MCF 10A (cell line): ENCODE measurements at places on chromosomes 12 and 14.
A peak's percentile ranks its signal among the peaks of the same experiment; 100 is the strongest.

GRCh38 chr12:130204541-130204953, 42.3 kb downstream of the FZD10 start:
- H3K4me3 ChIP-seq = no peak overlapping the region
- H3K27me3 ChIP-seq = no peaks in the 10 kb centered on the region
- H3K36me3 ChIP-seq = no peaks in the 10 kb centered on the region
- H3K27ac ChIP-seq = no peak overlapping the region
- peak; percentile 59 for DNase-seq

DNA sequence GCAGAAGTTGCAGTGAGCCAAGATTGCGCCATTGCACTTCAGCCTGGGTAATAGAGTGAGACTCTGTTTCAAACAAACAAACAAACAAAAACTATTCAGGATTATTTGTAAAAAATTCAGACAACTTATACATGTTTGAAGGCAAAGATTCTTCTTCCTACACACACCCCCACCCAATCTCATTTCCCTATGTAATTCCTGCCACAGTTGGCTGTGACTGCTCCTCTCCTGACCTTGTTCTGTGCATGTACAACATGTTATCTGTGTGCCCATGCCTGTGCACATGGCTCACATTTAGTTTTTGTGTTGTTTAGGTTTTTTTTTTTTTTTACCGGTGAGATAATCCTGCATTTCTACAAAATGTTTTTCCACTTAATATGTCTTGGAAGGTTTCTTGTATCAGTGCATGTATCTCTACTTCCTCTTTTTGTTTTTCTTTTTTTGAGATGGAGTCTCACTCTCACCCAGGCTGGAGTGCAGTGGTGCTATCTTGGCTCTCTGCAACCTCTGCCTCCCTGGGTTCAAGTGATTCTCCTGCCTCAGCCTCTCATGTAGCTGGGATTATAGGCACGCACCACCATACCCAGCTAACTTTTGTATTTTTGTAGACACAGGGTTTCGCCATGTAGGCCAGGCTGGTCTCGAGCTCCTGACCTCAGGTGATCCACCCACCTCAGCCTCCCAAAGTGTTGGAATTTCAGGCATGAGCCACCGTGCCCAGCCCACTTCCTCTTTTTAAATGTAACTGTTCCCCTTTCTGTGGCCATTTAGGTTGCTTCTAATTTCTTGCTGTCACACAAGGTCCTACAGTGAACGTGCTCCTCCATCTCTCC, 8.7 kb downstream of the CFAP251 start:
- H3K27ac ChIP-seq = peak overlapping the region; percentile 53
- peaks cover 12% of the 10 kb centered on the region for H3K36me3 ChIP-seq
- peaks cover 27% of the 10 kb centered on the region for H3K4me1 ChIP-seq
- H3K4me3 ChIP-seq = no peak overlapping the region
- DNase-seq = no peak
- H3K27me3 ChIP-seq = no peaks in the 10 kb centered on the region

DNA sequence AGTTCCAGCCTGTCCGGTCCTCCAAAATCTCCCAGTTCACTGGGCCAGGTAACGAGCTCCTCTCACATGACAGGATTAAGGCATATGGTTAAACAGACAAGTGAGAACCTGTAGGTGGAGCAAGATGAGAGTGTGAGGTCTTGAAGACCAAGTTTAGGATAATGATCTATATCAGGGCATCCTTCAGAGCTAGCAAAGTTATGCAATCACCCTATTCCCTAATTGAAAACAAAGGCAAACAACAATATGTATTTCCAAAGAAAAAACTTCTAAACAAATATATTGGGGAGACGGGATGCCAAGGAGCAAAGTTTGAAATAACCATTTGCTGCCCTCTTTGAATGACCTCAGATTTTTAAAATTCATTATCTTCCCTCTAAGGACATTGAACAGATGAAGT, 571.2 kb downstream of the BCL11B start:
- no peaks in the 10 kb centered on the region for H3K4me1 ChIP-seq
- no peak overlapping the region for H3K4me3 ChIP-seq
- DNase-seq = no peak
- no peaks in the 10 kb centered on the region for H3K27me3 ChIP-seq
- H3K36me3 ChIP-seq = no peaks in the 10 kb centered on the region
- H3K27ac ChIP-seq = no peak overlapping the region

DNA sequence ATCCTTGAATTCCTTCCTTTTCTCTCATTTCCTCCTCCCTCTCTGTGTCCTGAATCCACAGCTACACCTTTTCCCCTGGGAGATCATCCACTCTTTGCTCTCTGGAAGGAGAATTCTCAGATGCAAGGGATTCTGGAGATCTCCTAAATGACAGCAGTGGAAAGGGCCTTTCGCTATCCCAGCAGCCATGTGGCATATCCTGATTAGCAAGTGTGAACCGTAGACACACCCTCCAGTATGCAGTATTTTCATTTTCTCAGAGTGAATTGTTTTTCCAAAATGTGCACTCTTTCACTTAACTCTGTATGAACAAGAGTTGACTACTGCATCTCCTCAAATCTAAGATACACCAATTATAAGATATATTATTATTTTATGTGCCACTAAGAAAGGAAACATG, 6.0 kb downstream of the GARIN2 start:
- H3K27ac ChIP-seq = no peak overlapping the region
- H3K36me3 ChIP-seq = peaks cover 4% of the 10 kb centered on the region
- H3K4me1 ChIP-seq = no peaks in the 10 kb centered on the region

DNA sequence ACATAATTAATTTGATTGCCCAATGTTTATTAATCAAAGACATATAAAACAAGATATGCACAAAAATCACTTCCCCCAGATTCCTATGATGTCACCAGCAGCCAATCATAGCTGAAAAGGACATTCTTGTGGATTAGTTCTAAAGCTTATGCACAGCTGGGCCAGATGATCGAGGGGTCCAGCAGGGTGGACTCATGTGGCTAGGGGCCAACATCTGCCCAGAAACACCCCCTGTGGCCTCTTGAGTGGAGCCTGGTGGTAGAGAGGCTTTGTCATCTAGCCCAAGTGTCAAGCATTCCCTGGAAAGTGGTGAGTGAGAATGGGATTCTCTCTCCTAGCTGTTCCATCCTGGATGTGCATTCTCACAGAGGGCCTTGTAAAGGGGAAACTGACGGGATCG, 590.0 kb downstream of the BCL11B start:
- H3K27me3 ChIP-seq = no peaks in the 10 kb centered on the region
- H3K4me1 ChIP-seq = no peaks in the 10 kb centered on the region
- H3K4me3 ChIP-seq = no peak overlapping the region
- no peaks in the 10 kb centered on the region for H3K36me3 ChIP-seq
- no peak for DNase-seq

GRCh38 chr12:93819050-93819491, 141.9 kb downstream of the CRADD start:
- no peaks in the 10 kb centered on the region for H3K36me3 ChIP-seq
- peaks cover 26% of the 10 kb centered on the region for H3K4me1 ChIP-seq
- no peak for DNase-seq
- H3K27me3 ChIP-seq = no peaks in the 10 kb centered on the region
- H3K27ac ChIP-seq = peak overlapping the region; percentile 75

DNA sequence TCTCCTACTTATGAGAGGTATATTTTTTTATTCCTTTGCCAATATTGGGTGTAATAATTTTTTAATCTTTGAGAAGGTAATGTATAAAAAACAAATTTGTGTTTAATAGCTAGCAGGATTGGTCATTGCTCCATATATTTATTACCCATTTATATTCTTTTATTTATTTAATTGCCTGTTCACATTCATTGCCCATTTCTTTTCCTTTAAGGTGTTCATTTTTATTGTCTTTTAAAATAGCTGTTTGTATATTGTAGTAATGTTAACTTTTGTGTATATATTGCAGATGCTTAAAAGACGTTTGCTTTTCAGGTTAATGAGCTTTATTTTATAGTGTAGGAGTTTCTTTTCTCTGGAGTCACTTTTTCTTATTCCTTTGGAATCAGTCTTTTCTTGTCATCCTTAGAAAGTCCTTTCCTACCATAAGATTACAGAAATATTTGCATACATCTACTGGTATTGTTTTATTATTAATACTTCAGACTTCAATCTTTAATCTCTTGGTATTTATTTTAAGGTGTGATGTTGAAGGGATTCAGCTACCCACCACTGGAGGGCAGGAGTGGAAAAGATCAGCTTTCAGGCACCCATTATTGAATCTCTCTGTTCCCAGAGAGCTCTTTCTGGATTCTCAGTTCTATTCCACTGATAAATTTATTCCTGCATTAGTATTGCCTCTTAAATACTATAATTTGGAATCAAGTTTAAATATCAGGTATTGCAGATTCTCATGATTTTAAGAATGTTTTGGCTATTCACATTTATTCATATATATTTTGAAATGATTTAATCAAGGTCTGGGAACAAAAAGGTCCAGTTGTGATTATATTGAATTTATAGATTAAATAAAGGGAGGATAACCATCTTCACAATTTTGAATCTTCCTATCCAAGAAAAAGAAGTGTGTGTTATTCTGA, 17.3 kb downstream of the PPM1A start:
- H3K27ac ChIP-seq = no peak overlapping the region
- H3K4me1 ChIP-seq = peaks cover 6% of the 10 kb centered on the region
- peak; percentile 53 for DNase-seq
- H3K4me3 ChIP-seq = no peak overlapping the region

GRCh38 chr14:73477618-73478266, 13.0 kb upstream of the RIOX1 start:
- H3K27me3 ChIP-seq = no peaks in the 10 kb centered on the region
- H3K36me3 ChIP-seq = no peaks in the 10 kb centered on the region
- H3K4me1 ChIP-seq = peaks cover 7% of the 10 kb centered on the region
- H3K4me3 ChIP-seq = no peak overlapping the region
- DNase-seq = peak; percentile 63
- H3K27ac ChIP-seq = no peak overlapping the region

DNA sequence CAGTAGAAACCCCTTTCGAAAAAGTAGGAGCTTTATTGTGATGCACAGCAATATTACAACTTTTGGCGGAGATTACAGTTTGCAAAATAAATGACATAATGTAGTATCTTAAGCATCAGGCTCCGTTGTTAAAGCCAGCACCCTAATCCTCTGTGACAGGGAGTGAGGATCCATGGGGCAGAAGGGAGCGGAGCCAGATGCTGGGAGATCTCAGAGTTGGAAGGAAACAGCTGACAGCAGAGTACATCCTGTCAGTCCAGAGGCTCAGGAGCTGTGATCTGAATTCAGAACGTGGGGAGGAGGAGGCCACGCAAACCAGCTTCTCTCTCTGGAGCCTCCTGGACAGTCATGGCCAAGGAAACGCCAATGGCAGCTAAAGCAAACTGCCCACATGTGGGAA, 55.7 kb downstream of the TMTC1 start:
- H3K36me3 ChIP-seq = peaks cover 85% of the 10 kb centered on the region
- H3K4me3 ChIP-seq = no peak overlapping the region
- peaks cover 41% of the 10 kb centered on the region for H3K4me1 ChIP-seq

- H3K4me3 ChIP-seq = peak overlapping the region; percentile 89
- H3K27me3 ChIP-seq = no peaks in the 10 kb centered on the region
- H3K27ac ChIP-seq = peak overlapping the region; percentile 57
- peaks cover 82% of the 10 kb centered on the region for H3K36me3 ChIP-seq
- DNase-seq = no peak
Measured at GRCh38 chr12:6368906-6369525, 6.3 kb downstream of the SCNN1A start.

- H3K27ac ChIP-seq = peak overlapping the region; percentile 46
- no peak overlapping the region for H3K4me3 ChIP-seq
- H3K27me3 ChIP-seq = no peaks in the 10 kb centered on the region
- DNase-seq = no peak
- peaks cover 47% of the 10 kb centered on the region for H3K4me1 ChIP-seq
Measured at GRCh38 chr14:75165586-75166391, 10.6 kb downstream of the TMED10 start.

GRCh38 chr14:83173687-83174086, 1640.0 kb upstream of the SEL1L start:
- peaks cover 18% of the 10 kb centered on the region for H3K4me1 ChIP-seq
- no peaks in the 10 kb centered on the region for H3K36me3 ChIP-seq
- no peak for DNase-seq
- no peak overlapping the region for H3K4me3 ChIP-seq
- no peaks in the 10 kb centered on the region for H3K27me3 ChIP-seq

DNA sequence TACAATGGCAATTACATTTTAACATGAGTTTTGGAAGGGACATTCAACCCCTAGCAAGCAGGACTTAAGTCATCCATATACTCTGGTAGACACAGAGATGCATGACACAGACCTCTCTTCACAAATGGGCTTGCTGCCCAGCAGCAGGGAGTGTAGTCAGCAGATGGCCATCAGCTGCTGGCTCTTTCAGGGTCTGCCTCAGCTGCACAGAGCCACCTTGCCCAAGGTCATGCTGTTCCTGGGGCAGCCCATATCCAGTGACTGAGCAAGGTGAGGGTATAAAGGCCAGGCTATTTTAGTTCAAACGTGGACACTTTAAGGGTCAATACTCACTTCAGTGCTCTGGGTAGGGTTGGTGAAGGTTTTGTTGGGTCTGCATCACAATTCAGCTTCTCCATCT, 58.3 kb upstream of the JDP2 start:
- no peaks in the 10 kb centered on the region for H3K36me3 ChIP-seq
- H3K4me3 ChIP-seq = no peak overlapping the region
- H3K27ac ChIP-seq = no peak overlapping the region
- DNase-seq = no peak

GRCh38 chr12:47964106-47964728, 821 bp downstream of the TMEM106C start:
- H3K4me1 ChIP-seq = peaks cover 15% of the 10 kb centered on the region
- H3K4me3 ChIP-seq = peak overlapping the region; percentile 98
- no peak for DNase-seq

- DNase-seq = peak; percentile 49
- peaks cover 21% of the 10 kb centered on the region for H3K4me1 ChIP-seq
- peak overlapping the region; percentile 72 for H3K27ac ChIP-seq
- H3K36me3 ChIP-seq = no peaks in the 10 kb centered on the region
- H3K4me3 ChIP-seq = peak overlapping the region; percentile 21
Measured at GRCh38 chr12:47033081-47033480, 46.3 kb upstream of the PCED1B start.

DNA sequence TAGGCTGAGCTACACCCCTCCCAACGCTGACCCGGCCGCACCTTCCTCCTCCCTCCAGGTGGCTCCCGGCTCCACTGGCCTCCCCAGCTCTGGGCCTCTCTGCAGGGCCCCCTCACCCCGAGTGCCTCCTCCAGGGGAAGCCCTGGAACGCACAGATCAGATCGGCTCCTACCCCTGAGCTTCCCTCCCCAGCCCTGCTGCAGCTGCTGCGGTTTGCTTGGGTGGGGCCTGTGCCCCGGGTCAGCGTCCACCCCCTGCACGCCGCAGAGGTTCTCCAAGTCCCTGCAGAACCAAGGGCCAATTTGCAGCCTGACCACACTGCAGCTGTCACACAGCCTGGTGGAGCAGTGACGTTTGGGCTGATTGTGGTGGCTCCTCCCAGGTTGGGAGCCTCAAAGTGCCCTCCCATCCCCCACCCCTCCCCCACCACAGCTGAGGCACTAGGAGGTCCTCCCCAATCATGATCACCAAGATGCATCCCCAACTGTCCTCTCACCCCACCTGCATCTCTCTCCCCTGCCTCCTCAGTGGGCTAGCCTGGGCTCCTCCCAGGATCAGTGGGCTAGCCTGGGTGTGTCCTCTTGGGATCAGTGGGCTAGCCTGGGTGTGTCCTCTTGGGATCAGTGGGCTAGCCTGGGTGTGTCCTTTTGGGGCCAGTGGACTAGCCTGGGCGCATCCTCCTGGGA, 12.8 kb upstream of the FBRSL1 start:
- DNase-seq = no peak
- no peak overlapping the region for H3K27ac ChIP-seq
- no peaks in the 10 kb centered on the region for H3K36me3 ChIP-seq

- H3K4me3 ChIP-seq = no peak overlapping the region
- no peaks in the 10 kb centered on the region for H3K27me3 ChIP-seq
- no peaks in the 10 kb centered on the region for H3K36me3 ChIP-seq
Measured at GRCh38 chr14:89851106-89851505, 103.4 kb downstream of the EFCAB11 start.

GRCh38 chr12:115922952-115923564, 354.4 kb downstream of the MED13L start:
- H3K4me3 ChIP-seq = no peak overlapping the region
- DNase-seq = peak; percentile 23
